ENCODE measurements at places on chromosomes 13 and 19.

- no peak for DNase-seq
Measured at GRCh38 chr19:690203-690602, 5.0 kb downstream of the PRSS57 start.

GRCh38 chr19:15780610-15781418 lies 6.6 kb upstream of the OR10H5 start:
- no peak for DNase-seq

DNA sequence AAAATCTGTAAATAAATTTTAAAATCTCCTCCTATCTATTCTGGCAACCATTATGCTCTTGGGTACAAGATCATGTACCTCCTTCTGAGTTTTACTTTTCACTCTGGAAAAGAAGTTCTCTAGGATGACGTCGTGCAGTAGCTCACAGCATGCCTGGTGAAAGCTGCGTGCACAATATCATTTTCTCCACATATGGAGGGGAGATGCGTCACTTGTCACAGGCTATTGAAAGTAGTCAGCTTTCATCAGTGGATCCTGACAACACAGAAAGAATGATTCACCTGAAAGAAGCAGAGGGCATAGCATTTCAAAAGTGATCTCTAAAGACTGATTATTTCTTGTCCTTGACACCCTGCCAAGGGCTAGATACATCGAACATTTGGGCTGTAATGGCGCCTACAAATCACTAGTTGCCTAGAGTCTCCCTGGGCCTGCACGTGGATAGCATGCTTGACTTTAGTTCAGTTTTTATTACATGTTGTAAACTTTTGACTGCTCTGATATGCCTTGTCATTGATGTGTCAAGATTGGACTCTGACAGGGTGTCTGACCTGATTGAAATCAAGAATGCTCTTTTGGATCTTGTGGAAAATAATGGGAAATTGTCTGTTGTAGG lies 1365.6 kb downstream of the OLFM4 start:
- DNase-seq: no peak

GRCh38 chr13:86684402-86684801 lies 885.2 kb upstream of the SLITRK6 start:
- no peak for DNase-seq

DNA sequence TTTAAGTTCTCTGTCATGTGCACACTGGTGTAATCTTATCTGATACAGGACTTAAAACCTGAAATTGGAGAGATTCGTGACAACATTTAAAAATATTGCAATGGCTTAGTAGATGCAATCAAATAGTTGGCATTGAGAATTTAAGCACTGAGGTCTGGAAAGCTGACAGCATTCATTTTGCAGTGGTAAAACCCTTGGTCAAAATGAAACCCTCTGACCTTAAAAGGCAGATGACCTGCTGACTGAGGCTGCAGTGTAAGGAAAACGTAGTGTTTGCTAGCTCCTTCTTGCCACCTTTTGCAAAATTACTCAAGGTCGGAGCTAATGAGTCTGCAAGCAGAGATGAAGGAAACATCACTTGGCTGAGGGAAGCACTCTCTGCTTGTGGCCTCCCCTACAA lies 150.6 kb downstream of the KCTD12 start:
- DNase-seq: no peak

GRCh38 chr13:21616880-21617279 lies 12.9 kb upstream of the MICU2 start:
- no peak for DNase-seq

DNA sequence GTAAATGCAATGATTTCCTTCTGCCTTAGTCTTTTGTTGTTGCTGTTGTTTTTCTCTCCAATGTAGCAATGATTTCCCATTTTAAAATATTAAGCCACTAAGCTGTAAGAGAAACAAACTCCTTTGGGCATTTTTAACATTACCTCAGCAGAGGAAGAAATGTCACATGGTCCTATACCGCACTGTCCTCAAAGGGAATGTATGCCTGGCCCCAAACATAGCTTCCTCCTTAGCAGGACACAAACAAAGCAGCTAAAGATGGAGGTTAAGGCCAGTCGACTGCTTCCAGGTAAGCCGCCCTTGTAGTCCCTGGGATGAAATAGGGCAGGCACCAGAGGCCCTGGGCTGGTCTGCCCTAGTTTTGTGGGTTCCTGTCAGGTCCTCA lies 249.0 kb downstream of the TSHZ3 start:
- DNase-seq: no peak

- peak; percentile 4 for DNase-seq
Measured at GRCh38 chr13:42174344-42175162, 97.4 kb upstream of the AKAP11 start.

DNA sequence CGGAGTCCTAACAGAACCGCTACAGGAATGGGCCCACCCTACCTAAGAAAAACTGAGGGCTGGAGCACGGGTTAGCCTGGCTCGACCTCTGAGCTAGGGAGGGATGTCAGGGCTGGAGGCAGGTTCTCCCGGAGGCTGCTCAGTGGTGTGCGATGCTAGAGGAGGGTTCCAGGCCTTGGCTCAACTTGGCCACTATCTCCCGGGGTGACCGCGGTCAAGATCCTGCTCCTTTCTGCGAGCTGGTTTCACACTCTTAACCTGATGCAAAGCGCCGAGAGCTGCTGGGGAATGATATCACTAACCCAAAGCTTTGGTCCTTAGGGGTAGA lies 301 bp downstream of the POP4 start:
- DNase-seq: no peak

GRCh38 chr13:105019073-105019472 lies 1516.4 kb downstream of the EFNB2 start:
- DNase-seq: no peak

- peak; percentile 46 for DNase-seq
Measured at GRCh38 chr19:7928741-7929701, 3.1 kb upstream of the CTXN1 start.

GRCh38 chr19:39865953-39866352 lies 19.8 kb upstream of the FBL start:
- no peak for DNase-seq

DNA sequence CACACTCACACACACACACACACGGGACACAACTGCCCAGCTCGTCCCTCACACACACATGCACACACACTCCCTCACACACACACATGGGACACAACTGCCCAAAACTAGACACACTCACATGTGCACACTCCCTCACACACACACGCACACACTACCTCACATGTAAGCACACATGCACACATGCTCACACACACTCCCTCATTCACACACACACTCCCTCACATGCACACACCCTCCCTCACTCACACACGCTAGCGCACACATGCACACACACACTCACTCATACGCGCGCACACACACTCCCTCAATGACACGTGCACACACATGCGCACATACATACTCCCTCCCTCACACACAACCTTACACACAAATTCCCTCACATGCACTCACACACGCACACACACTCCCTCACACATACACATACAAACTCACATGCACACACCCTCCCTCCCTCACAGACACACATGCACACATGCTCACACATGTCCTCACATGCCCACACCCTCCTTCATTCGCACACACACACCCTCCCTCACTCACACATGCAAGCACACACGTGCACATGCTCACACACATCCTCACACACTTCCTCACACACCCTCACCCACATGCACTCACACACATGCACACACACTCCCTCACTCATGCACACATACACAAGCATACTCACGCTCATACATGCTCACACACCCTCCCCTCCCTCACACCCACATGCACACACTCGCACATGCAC lies 9.0 kb upstream of the RASA3 start:
- DNase-seq: no peak

GRCh38 chr19:42184401-42184861 lies 33.0 kb downstream of the DEDD2 start:
- DNase-seq: peak; percentile 79

DNA sequence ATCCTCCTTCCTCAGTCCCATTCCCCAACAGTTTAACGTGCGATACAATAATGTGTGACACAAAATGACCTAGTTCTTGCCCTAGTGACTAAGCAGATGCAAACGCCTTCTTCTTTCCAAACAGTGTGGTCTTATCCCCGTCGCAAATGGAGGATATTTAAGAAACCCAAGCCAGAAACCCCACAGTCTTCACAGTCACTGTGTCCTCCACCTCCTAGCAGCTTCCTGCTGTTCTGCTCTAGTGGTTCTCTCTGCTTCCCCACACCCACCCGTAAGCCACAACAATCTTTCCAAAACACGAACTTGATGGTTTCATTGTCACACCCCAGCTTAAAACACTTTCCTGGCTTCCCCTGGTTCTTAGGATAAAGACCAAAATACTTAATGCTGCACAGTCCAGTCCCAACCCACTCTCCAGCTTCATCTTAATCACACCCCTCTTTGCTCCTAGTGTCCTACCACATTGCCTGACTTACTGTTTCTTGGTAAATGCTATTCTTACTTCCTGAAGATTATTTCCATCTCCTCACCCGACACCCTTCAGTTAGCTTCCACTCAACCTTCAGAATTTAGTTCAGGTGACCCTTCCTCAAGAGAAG lies 32.3 kb downstream of the ITM2B start:
- no peak for DNase-seq

DNA sequence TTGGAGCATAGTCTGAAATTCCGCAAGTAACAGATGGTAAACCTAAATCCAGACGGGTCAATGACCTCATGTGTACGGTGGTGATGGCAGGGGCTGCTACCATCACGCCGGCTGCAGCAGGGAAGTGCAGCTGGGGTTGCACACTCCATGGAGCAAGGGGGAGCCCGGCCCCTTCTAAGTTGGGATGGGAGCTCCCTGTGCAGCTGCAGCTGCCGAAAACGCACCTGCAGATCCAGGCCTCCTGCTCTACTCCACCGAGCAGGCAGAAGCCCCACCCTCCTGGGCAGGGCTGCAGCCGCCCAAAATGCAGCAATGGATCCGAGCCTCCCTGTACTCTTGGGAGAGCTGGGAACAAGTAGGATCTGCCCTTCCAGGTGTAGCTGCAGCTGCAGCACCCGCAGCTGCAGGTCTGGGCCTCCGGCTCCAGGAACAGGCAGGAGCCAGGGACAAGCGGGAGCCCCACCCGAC lies 25.5 kb downstream of the KBTBD6 start:
- DNase-seq: no peak

GRCh38 chr13:50464349-50465251 lies 378.9 kb downstream of the DLEU7 start:
- DNase-seq: no peak

GRCh38 chr19:16136185-16136999 lies 7.1 kb upstream of the HSH2D start:
- no peak for DNase-seq

DNA sequence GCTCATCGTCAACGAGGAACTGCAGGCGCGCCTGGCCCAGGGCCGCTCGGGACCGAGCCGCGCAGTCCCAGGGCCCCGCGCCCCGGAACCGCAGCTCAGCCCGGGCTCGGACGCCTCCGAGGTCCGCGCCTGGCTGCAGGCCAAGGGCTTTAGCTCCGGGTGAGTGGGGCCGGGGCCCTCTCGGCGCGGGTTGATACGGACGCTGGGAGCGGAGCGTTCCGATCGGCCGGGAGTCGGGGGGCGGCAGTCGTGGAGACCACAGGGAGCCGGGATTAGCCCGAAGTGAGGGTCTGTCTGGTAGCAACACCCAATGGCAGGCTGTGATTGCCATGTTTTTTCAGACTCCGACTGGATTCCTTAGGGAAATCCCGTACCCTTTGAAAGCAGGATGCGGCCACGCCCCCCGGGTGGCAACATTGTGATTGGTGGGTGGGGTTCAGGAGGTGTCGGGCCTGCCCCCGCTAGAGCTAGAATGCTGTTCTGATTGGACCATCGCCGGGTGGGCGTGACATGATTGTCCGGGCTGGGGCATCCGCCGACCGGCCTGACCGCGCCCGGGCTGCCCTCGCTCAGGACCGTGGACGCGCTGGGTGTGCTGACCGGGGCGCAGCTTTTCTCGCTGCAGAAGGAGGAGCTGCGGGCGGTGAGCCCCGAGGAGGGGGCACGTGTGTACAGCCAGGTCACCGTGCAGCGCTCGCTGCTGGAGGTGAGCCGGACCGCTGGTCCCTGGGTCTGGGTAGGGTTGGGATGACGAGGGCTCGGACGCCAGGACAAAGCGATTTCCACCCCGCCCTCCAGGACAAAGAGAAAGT lies 11.3 kb downstream of the EPS8L1 start:
- peak; percentile 87 for DNase-seq

DNA sequence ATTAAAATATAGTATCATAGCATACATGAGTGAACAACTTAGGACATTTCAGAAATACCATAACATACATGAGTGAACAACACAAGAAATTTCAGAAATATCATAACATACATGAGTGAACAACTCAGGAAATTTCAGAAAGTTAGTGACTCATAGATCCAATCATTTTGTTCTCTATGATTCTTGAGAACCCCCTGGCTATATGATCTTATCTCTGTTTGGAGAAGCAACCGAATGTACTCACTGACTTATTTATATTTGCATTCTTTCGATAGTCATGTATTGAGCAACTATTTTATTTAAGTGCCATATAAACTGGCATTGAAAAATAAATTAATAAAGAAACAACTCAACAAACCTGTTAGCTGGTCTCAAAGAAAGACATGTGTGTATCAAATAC lies 251.1 kb downstream of the EFNB2 start:
- no peak for DNase-seq

DNA sequence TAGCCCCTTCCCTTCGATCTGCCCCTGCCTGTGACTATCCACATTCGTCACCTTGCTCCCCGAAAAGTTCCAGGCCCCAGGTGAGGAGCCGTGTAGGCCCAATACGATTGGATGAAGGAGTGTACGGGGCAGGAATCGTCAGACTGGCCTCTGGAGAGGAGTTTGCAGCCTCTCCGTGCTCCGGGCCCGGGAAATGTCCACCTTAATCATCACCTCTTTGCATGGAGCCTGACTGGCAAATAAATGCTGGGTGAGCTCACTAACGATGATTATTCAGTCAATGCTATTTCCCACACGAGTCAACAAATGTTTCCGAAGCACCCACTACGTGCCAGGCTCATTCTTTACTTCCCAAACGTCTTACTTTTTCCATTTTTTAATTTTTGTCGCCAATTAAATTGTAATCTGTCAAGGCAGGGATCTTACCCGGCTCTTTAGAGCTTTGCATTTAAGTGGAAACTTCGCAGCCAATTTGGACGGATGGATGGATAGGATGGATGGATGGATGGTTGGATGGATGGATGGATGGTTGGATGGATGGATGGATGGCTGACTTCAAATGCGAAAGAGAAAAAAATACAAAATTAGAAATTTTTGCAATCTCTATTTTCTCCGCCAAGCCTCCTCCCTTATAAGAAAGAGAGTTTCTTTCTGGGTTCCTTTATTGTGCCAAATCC lies 45.8 kb downstream of the TGDS start:
- peak; percentile 13 for DNase-seq
